ENCODE measurements at places on chromosomes 2 and 18.

DNA sequence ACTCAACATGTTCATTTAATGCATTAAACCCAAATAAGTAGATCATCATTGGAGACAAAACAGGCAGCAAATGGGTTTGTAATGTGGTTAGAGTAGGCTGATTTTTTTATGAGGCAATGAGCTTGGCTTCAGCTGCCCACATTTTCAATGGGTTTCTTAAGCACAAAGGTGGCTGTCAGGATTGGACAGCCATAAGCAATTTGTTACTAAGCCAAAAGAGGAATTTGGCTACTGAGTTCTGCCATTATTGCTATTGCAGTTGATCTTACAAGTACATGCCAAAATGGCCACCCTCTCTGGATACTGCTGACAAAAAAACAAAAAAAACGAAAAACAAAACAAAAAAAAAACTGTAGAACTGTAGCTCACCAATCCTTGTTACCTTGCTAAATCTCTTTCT is 1348.0 kb upstream of the PIK3C3 start:
- no peak for DNase-seq

GRCh38 chr2:12693509-12693908 is 23.2 kb upstream of the TRIB2 start:
- no peak for DNase-seq

DNA sequence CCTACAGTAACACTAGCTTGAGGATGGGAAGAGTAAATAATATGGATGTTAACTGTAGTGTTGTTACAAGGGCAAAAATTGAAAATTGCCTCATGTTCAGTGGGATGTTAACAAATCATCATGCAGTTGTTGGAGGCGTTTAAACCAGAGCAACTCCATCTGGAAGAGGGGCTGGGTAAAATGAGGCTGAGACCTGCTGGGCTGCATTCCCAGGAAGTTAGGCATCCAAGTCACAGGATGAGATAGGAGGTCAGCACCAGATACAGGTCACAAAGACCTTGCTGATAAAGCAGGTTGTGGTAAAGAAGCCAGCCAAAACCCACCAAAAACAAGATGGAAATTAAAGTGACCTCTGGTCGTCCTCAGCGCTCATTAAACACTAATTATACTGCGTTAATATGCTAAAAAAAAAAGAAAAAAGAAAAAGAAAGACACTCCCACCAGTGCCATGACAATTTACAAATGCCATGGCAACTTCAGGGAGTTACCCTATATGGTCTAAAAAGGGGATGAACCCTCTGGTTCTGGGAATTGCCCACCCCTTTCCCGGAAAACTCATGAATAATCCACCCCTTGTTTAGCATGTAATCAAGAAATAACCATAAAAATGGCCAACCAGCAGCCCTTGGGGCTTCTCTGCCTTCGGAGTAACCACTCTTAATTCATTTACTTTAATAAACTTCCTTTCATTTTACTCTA is 101.4 kb downstream of the MYO5B start:
- DNase-seq, result no peak

- DNase-seq, result no peak
These were observed 63.3 kb upstream of the SMAD7 start for GRCh38 chr18:49013961-49014604.

Measured in CD4-positive, alpha-beta T cell treated with Interleukin-6 at 100 ng/mL for 8 hours (primary cell).